ENCODE measurements at places on chromosomes 6 and 20. TPM values are rescaled to one million over a fixed set of nuclear protein-coding genes. Genes with fewer than 3 reads are reported as not detected.

Gene FLRT3
- total RNA-seq, result 2.1 TPM

- H3K27ac ChIP-seq, result no peak overlapping the region
- H3K4me3 ChIP-seq, result no peak overlapping the region
- DNase-seq, result no peak
- no peaks in the 10 kb centered on the region for H3K4me1 ChIP-seq
- no peaks in the 10 kb centered on the region for H3K27me3 ChIP-seq
- no peaks in the 10 kb centered on the region for H3K36me3 ChIP-seq
These were observed 14.9 kb downstream of the BPIFA1 start for GRCh38 chr20:33250666-33251065.

DNA sequence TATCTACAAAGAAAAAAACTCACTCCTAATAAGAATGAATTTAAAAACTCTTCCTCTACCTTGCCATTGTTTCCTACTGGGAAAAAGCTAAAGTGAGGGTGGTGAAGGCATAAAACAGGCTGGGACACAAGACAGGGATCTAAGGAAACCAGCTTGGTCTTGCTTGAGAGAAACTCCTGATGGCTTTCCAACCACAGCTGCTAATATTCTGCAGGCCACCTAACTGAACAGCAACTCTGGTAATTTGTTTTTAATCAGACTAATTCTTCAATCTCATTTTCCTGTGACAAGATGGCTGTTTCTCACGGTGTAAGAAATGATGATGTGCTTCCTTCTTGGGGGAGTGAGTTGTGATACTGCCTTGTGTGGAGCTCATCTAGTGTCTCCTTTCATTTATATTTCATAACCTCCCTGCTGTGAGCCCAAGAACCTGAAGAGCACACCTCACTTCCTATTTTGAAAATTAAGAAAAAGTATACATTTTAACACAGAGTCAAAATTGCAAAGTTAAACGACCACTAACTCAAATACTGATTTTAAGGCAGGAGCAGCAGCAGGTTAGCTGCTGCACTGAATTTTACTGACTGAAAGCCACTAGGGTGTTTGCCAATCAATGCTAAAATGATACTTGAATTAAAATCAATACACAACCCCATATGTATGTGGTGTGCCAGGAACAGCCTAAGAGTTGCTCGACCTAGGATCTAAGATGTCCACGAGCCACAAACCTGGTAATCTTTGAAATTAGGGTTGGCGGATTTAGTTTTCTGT, 58.0 kb downstream of the BACH2 start:
- no peak overlapping the region for H3K27ac ChIP-seq
- no peak for DNase-seq
- H3K4me1 ChIP-seq, result no peaks in the 10 kb centered on the region
- H3K4me3 ChIP-seq, result no peak overlapping the region

DNA sequence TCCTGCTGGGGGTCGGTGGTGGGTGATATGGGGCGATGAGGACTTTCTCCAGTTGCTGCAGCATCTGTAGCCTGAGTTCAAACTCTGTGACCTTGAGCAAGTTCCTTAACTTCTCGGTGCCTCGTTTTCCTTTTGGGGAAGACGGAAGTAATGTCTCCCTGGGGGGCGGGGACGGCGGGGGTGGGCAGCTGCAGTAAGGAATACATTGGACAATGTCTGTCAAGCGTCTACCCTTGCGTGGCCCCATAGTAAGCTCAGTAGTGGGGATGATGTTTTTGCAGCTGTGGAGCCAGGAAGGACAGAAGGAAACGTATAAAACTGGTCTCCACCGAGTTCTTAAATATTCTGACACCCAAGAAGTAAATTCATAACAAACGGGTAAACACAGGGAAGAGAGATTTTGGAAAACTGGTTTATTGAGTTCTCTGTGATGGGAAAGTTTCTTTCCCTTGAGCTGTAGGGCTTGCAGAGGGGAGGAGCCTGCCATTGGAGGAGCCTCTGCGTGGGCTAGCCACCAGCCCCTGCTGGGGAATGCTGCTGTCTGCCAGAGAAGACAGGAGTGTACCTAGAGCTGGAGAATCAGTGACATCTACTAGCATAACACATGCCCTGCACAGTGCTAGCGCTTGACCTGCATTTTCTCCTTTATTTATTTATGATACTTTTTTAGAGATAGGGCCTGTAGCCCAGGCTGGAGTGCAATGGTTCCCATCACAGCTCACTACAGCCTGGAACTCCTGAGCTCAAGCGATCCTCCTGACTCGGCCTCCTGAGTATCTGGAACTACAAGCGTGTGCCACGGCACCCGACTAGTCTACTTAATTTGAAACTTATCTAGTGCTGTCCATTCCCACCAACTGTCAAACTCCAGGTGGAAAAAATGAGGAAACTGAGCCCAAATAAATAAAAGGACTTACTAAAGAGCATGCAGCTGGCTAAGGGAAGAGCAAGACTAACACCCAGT, 1.2 kb upstream of the ACSS1 start:
- DNase-seq, result no peak
- no peaks in the 10 kb centered on the region for H3K36me3 ChIP-seq
- no peaks in the 10 kb centered on the region for H3K4me1 ChIP-seq
- peak overlapping the region; percentile 25 for H3K4me3 ChIP-seq
- H3K27ac ChIP-seq, result no peak overlapping the region
- peaks cover 45% of the 10 kb centered on the region for H3K27me3 ChIP-seq

DNA sequence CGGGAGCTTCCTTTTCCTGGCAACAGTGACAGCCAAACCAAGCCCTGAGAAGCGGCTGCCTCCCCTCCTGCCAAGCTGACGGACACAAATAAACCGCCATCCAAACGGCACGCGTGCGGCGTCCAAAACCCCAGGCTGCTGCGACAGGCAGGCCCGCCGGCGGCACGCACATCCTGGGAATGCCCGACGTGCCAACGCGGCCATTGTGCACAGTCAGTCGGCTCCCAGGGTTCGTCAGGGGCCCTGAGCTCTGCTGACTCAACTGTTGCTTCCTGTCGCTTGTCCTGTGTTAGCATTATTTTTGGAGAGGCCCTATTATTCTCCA, 6.8 kb downstream of the JAG1 start:
- peaks cover 24% of the 10 kb centered on the region for H3K36me3 ChIP-seq
- no peak overlapping the region for H3K27ac ChIP-seq
- H3K4me3 ChIP-seq, result no peak overlapping the region
- no peaks in the 10 kb centered on the region for H3K27me3 ChIP-seq

Gene SLC22A3
- 2.8 TPM for total RNA-seq

GRCh38 chr6:43947860-43948259, 177.8 kb downstream of the VEGFA start:
- no peak overlapping the region for H3K27ac ChIP-seq
- H3K4me1 ChIP-seq, result no peaks in the 10 kb centered on the region
- H3K27me3 ChIP-seq, result no peaks in the 10 kb centered on the region
- H3K4me3 ChIP-seq, result no peak overlapping the region
- peak; percentile 11 for DNase-seq
- no peaks in the 10 kb centered on the region for H3K36me3 ChIP-seq

Data from H9 (cell line).